ENCODE measurements at places on chromosomes 7 and 10.
A peak's percentile ranks its signal among the peaks of the same experiment; 100 is the strongest.

GRCh38 chr7:157966490-157966889 lies 621.1 kb downstream of the PTPRN2 start:
- DNase-seq = no peak

DNA sequence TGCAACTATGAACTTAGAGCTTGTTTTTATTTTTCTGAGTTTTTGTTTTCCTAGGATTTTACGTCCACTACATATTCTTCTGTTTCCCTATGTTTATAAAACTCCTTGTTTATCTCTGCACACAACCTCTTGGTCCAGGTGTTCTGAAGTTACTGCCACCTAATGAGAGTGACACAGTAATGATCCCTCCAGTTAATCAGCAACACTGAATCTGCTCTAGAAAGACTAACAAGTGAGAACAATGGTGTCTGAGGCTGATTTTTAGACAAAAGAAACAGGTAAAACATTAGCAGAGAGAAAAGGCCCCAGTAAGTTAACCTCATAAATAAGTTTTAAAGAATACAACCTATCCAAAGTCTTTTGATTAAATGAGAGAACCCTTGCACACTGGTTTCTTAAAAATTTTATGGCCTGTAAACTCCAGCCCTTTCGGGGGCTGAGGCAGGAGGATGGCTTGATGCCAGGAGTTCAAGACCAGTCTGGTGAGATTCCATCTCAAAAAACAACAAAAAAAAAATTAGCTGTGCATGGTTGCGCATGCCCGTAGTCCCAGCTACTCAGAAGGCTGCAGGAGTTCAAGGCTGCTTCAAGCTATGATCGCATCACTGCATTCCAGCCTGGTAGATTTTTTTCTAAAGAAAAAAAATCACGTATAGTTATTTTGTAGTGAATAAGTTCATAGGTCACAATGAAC lies 397.6 kb downstream of the MAGI2 start:
- no peak for DNase-seq

- DNase-seq = no peak
Measured at GRCh38 chr7:143337216-143337615, 21.3 kb downstream of the CLCN1 start.

- DNase-seq = no peak
Measured at GRCh38 chr7:98930921-98931320, 52.6 kb downstream of the TRRAP start.

GRCh38 chr7:94056796-94057207 lies 52.6 kb upstream of the BET1 start:
- DNase-seq = no peak

- peak; percentile 53 for DNase-seq
Measured at GRCh38 chr7:141073173-141073640, 657 bp upstream of the TMEM178B start.

GRCh38 chr7:14855033-14855794 lies 47.3 kb downstream of the DGKB start:
- no peak for DNase-seq

GRCh38 chr7:74051629-74052410 lies 23.8 kb downstream of the ELN start:
- peak; percentile 70 for DNase-seq

DNA sequence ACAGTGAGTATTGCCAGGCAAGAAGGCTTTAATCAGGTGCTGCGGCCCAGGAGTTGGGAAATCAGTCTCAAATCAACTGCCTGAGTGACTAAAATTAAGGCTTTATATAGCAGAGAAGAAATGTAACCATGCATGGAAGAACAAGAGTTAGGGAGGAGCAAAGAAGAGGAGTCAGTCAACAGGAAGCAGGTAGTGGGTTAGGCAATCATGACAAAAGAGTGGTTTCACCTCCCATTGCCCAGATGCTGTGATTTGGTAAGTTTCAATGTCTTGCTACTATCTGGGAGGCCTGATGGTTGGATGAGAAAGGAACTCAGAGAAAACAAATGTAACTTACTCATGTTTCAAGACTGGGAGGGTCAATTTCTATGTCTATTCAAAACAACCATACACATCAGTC lies 998.3 kb downstream of the GATA3 start:
- no peak for DNase-seq

DNA sequence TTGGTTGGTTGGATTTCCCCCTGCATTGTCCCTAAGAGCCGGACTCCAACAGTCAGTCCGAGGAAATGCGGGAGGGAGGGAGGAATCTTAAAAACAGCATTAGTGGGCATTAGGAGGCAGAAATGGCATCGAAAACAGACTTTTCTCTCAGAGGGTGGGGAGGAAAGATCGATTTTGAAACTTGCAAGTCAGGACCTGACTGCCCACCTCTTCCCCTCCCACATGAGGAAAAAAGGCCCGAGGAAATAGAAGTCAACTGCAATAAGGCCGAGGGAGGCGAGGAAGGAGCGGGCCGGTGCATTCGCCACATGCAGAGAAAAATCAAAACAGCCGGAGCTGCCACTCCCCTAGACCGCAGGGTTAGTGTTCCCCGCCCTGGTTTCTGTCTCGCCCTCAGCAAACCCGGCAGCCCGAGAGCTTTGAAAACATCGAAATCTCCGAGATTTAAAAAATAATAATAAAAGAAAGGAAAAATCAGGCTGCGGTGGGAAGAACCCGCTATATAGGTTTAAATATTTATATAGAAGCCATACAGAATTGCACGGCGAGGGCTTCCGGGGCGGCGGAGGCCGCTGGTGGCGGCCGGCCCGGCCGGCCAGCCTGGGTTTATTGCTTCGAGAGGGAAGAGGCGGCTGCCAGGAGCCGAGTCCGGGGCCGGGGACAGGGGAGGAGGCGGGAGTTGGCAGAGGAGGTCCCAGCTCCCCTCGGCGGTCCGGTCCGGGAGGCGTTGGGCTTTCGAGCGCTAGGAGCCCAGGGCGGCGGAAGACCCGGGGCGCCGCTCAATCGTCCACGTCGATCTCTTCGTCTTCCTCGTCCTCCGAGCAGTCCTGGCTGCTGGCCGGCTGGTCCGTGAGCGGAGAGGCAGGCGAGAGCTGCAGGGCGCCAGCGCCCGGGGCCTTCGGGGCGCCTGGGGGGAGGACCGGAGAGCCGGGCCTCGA lies 2.5 kb downstream of the LBX1 start:
- DNase-seq = no peak

DNA sequence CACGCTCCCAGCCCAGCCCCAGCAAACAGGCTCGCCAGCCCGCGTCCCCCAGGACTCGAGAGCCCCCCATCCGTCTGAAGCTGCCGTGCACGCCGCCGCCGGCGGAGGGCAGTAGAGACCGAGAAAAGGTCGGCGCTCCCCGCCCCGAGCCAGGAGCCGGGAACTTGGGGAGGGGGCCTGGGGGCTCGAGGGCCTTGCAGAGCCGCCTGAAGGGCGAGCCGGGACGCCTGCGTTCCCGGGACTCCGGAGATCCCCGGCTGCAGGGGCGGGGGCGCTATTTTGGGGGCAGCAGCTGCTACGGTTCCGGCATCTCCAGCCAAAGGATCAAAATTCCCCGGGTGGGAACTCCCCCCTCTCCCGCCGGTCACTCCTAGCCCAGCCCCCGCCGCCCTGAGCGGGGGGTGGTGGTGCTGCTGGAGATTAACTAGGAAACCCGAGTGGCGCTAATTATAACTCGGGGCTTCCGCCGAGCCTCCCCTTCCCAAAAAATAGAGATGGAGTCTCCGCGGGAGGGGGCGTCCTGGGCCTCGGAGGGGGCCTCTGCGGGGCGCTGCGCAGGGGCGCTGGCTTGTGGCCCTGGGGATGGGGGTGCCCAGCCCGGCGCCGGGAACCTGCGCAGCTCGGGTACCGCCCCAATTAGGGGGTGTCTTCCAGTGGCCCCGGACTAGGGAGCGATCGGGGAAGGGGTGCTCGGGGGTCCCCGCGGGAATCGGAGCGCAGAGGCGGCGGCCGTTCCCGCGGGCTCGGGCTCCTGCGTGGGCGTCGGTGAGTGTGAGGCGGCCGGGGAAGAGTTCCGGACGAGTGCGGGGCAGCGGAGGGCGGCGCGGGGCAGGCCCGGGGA lies 608 bp downstream of the ACHE start:
- DNase-seq = peak; percentile 86

DNA sequence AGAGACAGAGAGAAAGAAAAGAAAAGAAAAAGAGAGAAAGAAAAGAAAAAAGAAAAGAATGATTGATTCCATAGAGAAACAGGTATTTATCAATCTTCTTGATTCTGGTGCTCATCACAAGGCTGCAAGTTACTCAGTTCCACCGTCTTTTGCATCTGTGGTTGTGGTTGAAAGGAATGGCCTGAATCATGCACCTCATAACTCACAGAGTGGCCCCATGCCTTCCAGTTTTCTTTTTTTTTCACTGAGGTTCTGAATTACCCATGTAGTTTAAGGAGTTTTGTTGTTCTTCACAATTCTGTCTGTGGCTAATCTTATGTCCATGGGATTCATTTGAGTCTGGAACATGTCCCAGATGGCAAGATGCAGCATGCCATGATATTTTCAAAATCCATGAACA lies 156.0 kb downstream of the ZNF33B start:
- DNase-seq = no peak

DNA sequence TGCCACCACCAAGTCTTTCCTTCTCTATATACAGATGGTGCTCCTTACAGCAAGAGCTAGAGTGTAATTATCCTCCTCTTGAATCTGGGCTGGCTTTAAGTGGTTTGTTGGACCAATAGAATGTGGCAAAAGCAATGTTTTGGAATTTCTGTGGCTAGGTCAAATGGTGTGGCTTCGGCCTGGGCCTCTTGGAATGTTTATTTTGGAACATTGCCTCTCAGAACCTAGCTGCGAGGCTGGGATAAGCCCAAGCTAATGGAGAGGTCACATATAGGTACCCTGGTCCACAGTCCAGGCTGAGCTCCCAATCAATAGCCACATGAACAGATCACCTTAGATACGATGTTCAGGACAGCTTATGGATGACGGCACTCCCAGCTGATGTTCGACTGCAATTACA lies 556.7 kb downstream of the TYW1 start:
- DNase-seq = no peak

DNA sequence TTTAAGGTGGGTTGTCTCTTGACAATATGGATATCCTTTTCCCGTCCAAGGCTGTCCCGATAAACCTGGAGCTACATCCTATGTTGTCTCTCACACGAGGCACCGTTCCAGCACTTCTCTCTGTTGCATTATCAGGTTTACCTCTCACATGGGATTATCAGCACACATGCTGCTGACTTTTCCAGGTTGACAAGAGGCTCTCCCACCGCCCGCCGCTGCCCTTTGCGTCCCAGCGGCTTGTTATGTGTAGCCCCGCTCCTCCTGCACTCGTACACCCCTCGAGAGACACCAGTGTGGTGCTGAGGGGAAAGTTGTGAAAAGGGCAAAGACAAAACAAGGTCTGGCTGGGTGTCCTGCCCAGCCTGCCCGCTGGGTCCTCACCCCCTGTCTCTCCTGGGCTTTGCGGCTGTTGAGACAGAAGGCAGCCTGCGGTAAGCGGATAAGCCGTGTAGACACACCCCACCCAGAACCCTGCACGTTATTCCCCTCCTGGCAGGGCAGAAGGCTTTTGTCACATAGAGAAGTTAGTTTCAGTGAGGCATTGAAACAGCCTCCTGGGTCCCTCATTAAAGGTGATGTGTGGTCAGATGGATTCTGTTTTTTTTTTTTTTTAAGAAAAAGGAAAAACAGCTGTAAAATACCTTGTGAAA lies 38.7 kb downstream of the UBE3C start:
- DNase-seq = no peak

DNA sequence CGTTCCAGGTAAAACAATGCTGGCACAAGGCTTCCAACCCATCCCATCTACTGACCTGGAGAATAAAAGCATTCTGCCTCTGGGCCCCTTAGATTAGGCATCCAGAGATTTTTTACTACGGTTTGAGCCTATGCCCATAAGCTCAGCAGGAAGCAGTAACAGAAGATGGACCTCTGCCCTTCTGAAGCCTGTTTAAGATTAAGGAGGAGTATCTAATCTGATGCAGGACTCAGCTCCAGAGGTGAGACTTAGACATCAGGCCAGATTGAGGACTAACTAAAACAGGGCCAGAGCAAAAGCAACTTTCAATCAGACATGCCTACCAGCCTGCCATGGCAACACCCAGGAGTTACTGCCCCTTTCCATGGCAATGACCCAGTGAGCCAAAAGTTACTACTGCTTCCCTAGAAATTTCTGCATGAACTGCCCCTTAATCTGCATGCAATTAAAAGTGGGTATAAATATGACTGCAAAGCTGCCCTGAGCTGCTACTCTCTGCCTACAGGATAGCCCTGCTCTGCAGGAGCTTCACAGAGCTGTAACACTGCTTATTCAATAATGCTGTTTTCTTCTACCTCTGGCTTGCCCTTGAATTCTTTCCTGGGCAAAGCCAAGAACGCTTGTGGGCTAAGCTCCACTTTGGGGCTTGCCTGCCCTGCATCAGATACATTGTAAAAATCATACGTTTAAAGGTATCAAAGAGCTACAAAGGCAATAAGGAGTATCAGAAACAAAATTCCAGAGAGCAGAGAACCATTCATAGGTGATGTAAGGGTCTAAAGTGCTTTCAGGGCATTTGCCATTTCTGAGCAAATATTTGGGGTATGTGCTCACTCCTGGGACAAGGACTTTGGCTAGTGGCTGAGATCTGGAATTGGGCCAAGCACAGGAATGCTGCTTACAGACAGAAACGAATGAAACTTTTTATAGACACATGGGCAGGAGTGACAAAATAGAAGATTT lies 25.0 kb upstream of the CNNM1 start:
- no peak for DNase-seq

GRCh38 chr10:80171248-80171660 lies 34.1 kb downstream of the ANXA11 start:
- DNase-seq = no peak

DNA sequence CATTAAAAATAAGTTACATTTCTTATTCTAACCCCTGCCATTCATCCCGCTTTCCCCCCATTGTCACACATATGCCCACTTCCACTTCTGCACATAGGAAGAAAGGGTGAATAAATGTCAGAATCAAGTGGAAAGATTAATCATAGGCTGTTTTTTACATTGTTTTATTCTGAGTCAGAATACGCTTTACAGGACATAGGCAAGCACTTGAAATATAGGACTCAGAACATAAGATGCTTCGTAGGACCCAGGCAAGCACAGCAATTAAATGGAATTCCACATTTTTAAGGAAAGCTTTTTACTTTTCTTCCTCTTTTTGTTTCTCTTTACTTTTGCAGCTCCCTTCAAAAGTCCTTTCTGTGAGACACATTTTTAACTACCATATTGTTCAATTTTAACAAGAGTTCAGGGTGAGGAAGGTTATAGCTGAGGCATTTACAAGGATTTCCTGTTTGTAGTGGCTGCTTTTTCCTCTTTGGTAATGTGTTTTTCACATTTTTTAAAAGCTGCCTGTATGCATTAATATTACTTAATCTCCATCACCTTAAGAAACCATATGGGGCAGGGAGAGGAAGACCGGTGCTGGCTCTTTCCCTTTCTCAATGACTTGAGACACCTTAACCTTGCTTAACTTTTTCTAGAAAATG lies 130.0 kb downstream of the TES start:
- no peak for DNase-seq

Data from HAP-1 (cell line).